Activated CD4-positive, alpha-beta T cell treated with anti-CD3 and anti-CD28 coated beads, Interleukin-2, amount 10 ng/mL, durations not matched to agents 7 days and 5 days (primary cell): ENCODE measurements at places on chromosomes 12 and 14.
A peak's percentile ranks its signal among the peaks of the same experiment; 100 is the strongest.

DNA sequence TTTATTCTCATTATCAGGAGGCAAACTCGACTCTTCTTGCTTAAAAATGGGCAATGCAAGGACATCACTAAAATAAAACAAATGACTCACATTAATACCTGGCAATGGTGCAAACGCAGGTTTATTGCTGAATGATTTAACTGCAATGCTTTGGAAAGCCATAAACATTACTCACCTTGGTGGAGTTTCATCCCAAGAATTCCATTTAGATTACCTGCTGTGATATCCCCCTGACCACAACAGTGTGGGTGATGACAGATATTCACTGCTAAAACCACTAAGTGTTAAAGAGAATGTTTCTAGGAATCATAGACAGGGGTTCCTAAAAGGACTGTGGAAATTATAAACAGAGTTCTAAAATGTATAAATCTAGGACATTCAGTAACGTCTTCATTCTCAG is 35.3 kb upstream of the CSRNP2 start:
- no peak for DNase-seq

GRCh38 chr12:697481-697880 is 34.2 kb upstream of the NINJ2 start:
- no peak for DNase-seq

DNA sequence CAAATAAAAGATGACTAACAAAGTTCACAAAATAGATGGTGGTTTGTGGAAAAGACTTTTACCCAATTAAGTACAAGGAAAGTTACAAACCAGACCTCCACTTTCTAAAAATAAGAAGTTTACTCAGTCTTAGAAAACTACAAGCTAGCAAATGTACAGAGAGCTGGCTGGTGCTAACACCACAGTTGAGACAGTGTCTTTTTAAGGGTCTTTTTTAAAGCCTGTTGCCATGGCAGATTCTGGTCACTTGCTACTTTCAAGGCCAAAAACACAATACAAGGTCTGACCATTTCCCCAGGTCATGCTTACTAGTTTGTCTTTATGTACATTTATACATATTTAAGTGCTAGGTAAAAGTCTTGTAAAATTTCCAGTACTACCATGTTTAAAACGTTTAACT is 2.4 kb downstream of the BTG1 start:
- no peak for DNase-seq

DNA sequence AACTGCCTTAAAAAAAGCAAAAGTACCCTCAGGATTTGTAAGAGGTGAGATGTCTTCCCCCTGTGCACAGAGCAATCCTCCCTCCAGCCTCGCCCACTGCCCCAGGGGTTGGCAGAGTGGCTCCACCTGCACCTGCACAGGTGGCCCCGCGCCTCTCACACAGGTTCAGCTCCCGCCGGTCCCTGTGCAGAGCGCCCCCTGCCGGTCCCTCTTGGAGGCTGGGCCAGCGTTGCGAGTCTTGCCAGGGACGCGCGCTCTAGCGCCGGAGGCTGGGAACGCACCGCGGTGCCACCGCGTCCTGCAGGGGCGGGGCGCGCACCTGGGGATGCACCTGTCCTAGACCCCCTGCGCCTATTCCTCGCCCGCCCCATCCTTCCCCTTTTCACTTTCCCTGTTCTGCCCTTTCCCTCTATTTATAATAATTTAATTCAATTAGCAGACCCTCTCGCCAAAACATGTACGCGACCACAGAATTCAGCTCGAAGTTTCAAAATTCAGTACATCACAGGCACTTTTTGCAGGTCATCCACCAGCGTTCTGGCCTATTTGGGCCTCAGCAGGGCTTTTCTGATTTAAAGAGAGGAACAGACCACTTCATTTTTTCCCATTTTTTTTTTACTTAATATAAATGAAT is 618.6 kb downstream of the AACS start:
- peak; percentile 45 for DNase-seq

- peak; percentile 60 for DNase-seq
These were observed 7.1 kb upstream of the MRPL52 start for GRCh38 chr14:22822571-22823098.

DNA sequence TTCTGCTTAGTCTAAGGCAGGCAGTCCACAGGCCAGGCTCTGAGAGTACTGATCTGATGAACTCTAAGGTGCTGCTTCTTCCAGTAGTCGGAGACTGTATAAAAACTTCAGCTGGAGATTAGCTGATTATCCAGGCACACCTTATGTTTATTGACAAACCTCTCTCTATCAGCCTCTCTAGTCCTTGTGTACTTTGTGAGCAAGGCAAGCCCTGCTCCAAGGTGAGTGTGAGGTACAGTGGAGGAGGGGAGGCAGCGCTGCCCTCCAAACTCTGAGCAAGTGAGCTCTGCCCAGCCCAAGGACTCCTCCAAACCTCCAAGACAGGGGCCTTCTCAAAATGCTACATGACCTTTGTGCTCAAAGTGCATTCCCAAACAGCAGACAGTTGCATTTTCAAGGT is 95.9 kb upstream of the CDKN3 start:
- DNase-seq: no peak

GRCh38 chr14:105333613-105334364 is 19.2 kb downstream of the PACS2 start:
- no peak for DNase-seq

DNA sequence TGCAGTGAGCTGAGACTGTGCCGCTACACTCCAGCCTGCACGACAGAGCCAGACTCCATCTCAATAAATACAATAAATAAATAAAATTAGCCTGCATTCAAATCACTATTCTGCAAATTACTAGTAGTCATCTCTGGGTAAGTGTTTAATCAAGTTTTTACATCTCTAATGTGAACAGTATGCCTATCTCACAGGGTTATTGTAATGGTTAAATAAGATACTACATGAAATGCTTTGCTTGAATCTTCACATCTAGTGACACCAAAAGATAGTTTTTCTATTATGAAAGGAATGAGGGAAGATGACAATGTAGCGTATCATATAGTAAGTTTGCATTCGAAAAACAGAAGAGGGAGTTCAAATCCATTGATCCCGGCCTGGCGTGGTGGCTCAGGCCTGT is 2.1 kb downstream of the SRSF9 start:
- no peak for DNase-seq

- DNase-seq: no peak
These were observed 15.4 kb upstream of the PLEKHG3 start for GRCh38 chr14:64688811-64689281.

- DNase-seq: no peak
These were observed 1607.1 kb upstream of the SEL1L start for GRCh38 chr14:83140756-83141155.

- DNase-seq: no peak
These were observed 108.0 kb downstream of the LIN7A start for GRCh38 chr12:80829767-80830166.

- DNase-seq: peak; percentile 87
These were observed 522 bp downstream of the TUBA1A start for GRCh38 chr12:49188201-49188915.

GRCh38 chr14:44889595-44890471 is 71.9 kb downstream of the KLHL28 start:
- DNase-seq: no peak

- DNase-seq: no peak
These were observed 197.8 kb upstream of the PZP start for GRCh38 chr12:9405886-9406563.

- no peak for DNase-seq
These were observed 157.1 kb upstream of the TMTC1 start for GRCh38 chr12:29940811-29941210.

DNA sequence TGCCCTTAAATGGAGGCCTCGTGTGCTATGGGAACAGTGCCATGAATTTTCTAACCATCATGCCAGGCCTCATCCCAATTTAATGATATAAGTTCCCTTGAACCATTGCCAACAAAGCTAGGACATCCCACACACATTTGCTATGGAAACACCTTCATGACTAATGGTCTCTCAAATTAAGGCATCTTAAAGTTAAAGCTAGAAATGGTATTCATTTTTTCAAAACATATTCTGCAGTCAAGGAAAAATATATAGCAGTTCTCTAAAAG is 117.3 kb downstream of the BTG1 start:
- DNase-seq: no peak

DNA sequence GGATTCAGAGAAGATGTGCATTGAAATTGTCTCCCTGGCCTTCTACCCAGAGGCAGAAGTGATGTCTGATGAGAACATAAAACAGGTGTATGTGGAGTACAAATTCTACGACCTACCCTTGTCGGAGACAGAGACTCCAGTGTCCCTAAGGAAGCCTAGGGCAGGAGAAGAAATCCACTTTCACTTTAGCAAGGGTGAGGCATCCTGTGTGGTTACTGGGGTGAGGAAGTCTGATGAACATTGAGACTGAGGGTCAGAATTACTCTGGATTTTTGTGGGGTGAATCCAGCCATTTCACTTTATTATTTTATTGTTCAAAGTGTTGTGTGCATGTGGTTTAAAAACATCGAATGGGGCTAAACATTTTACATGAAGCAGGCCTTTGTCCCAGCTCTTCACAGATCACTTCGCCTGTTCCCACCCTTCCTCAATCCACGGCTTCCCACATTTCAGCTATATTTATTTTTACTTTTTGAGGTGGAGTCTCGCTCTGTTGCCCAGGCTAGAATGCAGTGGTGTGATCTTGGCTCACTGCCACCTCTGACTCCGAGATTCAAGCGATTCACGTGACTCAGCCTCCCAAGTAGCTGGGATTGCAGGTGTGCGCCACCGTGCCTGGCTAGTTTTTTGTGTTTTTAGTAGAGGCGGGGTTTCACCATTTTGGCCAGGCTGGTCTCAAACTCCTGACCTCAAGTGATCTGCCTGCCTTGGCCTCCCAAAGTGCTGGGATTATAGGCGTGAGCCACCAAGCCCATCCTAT is 40.6 kb downstream of the SUPT16H start:
- DNase-seq: no peak

DNA sequence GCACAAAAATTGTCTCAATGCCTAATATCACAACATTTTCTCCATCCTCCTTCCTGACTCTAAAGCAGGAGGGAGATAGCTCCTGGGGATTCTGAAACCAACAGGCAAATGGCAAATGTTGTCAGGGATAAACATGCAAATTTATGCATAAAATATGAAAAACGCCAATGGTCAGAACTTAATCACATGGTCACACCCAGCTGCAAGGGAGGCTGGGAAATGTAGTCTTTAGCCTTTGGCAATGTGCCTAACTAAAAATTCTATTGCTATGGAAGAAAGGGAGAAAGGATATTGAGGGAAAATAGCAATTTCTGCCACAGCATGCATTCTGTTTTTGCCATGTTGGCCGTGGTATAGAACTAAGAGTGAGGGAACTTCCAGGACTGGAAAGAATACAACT is 11.7 kb upstream of the OASL start:
- no peak for DNase-seq

DNA sequence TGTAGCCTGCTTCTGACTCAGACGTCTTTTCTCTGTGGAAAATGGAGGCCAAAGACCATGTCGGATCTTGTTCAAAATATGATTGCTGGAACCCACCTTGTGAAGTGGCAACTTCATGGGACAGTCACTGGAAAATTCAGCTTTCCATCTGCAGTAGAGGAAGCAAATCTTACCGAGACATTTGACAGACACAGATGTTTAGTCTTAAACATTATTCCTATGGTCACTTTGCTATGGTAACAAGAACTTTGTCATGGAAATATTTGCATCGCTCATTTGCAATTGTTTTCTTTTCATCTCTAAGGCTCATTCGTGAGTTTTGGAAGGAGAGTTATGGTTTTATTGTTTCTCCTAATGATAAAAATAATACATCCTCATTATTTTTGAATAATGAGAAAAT is 98.3 kb upstream of the HIF1A start:
- no peak for DNase-seq

GRCh38 chr14:23428686-23429495 is 6.6 kb downstream of the MYH7 start:
- DNase-seq: no peak

DNA sequence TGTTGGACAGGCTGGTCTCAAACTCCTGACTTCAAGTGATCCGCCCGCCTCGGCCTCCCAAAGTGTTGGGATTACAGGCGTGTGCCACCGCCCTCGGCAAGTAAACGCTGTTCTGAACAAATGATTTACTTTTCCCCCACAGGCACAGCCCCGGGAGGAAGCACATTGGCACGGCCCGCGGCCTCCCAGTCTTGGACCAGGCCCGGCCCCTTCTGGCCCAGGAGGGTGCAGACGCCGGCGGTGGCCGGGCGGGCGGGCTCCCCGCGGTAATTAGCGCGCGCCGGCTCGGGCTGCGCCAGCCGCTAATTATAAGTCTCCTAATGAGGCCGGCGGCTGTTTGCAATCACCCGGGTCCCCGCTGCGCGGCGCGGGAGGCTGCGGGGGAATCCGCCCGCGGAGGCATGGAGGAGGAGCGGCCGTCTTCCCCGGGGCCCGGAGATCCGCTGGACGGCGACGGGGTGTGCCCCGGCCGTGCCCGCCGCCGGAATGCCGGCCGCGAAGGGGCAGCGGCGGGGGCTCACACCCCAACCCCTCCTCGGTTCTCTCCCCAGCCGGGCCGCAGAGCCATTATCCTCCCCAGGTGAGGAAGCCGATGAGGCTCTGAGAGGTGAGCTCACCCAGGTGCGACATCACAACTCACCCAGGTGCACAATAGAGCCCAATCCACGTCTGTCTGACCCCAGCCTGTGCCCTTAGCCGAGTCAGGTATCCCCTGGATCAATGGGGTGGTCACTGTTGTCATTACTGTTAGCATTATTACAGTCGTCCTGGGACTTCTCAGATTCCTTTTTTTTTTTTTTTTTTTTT is 3.3 kb upstream of the POP5 start:
- peak; percentile 31 for DNase-seq

- DNase-seq: no peak
These were observed 721.3 kb upstream of the USP15 start for GRCh38 chr12:61538951-61539350.

- peak; percentile 86 for DNase-seq
These were observed 1098.7 kb downstream of the BCL11B start for GRCh38 chr14:98173305-98173704.

GRCh38 chr12:122137681-122138080 is 36.3 kb downstream of the IL31 start:
- DNase-seq: no peak

DNA sequence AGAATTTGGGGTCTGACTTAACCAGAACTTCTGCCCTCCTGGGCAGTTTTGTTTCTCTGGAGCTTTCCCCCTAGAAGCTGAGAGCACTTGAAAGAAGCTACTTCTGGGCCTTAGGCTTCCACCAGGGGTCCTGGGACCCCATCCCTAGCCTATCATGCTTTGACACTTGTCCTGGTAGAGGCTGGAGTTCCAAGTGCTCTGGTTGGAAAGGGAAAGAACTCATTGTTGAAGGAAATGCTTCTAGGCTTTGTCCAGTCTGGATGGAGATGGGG is 1.4 kb upstream of the COL2A1 start:
- no peak for DNase-seq

DNA sequence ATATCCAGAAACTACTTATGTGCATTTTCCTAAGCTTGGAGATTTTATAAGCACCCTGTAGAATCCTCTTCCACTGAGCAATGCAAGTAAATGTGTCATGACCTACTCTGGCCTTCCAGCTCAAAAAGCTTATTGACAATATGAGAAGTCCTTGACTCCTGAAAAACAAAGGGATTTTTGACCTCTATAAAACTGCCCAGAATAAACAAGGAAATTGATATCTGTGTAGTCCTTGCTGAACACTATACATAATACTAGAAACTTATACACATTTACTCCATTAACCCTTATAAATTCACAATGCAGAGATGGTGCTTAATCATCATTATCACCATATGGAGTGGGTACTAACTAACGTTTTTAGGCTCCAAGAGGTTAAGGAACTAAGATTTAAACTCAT is 197.4 kb upstream of the KRR1 start:
- DNase-seq: no peak

GRCh38 chr12:93126069-93126474 is 197.0 kb upstream of the EEA1 start:
- DNase-seq: no peak
